Aorta (tissue), 5 donors: ENCODE measurements at places on chromosomes 3 and 15.
A peak's percentile ranks its signal among the peaks of the same experiment; 100 is the strongest.

DNA sequence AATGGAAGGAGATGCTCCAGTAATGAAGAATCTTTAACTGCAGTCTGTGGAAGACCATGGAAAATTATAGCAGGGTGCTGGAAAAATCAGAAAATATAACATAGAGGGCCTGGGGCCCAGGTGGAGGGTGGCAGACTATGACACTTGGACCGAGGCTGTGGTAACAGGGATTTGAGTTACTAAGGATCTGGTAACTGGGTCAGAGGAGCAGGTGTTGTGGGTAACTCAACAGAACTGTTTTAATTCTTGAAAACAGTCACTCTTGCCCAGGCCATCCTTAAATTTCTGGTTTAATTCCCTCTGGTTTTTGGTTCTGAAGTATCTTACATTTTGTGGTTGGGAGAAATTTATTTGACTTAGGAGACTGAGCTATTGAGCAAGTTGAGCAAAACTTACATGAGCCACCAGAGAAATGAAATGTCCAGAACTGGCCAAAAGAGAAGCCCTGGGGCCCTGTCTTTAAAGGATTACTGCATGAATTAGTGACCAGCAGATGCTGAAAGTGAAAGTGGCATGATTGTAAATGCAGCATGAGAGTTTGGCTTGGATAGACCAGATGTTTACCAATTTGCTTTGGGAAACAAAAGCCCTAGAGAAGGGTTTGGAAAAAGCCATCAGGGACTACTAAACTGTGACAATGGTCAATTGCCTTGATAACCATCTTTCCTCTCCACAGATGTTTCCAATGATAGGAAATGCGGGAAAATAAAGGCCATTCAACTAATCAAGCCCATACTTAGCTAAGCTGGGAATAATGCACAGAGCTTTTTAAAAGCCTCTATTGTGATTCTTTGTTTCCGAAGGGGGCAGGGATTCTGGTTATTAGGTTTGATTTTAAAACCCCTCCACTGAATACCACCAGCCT is 374.9 kb upstream of the TGFBR2 start:
- no peaks in the 10 kb centered on the region for H3K27me3 ChIP-seq
- H3K4me3 ChIP-seq, result no peak overlapping the region
- H3K4me1 ChIP-seq, result peaks cover 5% of the 10 kb centered on the region
- H3K36me3 ChIP-seq, result no peaks in the 10 kb centered on the region
- no peak for DNase-seq

- H3K36me3 ChIP-seq, result no peaks in the 10 kb centered on the region
- H3K4me1 ChIP-seq, result no peaks in the 10 kb centered on the region
- DNase-seq, result no peak
Observed at GRCh38 chr3:111134302-111134701, 62.7 kb downstream of the NECTIN3 start.

- DNase-seq, result peak; percentile 73
- H3K4me1 ChIP-seq, result peaks cover 3% of the 10 kb centered on the region
- H3K4me3 ChIP-seq, result peak overlapping the region; percentile 99
Observed at GRCh38 chr3:73622091-73622805, 2.5 kb downstream of the PDZRN3 start.

- no peak overlapping the region for H3K4me3 ChIP-seq
- H3K27me3 ChIP-seq, result no peaks in the 10 kb centered on the region
- DNase-seq, result no peak
- no peaks in the 10 kb centered on the region for H3K36me3 ChIP-seq
- H3K27ac ChIP-seq, result no peak overlapping the region
Observed at GRCh38 chr15:91413142-91413541, 313.1 kb downstream of the SV2B start.

- no peak overlapping the region for H3K4me3 ChIP-seq
- no peak overlapping the region for H3K27ac ChIP-seq
- no peaks in the 10 kb centered on the region for H3K27me3 ChIP-seq
- no peak for DNase-seq
- H3K4me1 ChIP-seq, result no peaks in the 10 kb centered on the region
Observed at GRCh38 chr3:85939074-85939482, 980.3 kb downstream of the CADM2 start.

DNA sequence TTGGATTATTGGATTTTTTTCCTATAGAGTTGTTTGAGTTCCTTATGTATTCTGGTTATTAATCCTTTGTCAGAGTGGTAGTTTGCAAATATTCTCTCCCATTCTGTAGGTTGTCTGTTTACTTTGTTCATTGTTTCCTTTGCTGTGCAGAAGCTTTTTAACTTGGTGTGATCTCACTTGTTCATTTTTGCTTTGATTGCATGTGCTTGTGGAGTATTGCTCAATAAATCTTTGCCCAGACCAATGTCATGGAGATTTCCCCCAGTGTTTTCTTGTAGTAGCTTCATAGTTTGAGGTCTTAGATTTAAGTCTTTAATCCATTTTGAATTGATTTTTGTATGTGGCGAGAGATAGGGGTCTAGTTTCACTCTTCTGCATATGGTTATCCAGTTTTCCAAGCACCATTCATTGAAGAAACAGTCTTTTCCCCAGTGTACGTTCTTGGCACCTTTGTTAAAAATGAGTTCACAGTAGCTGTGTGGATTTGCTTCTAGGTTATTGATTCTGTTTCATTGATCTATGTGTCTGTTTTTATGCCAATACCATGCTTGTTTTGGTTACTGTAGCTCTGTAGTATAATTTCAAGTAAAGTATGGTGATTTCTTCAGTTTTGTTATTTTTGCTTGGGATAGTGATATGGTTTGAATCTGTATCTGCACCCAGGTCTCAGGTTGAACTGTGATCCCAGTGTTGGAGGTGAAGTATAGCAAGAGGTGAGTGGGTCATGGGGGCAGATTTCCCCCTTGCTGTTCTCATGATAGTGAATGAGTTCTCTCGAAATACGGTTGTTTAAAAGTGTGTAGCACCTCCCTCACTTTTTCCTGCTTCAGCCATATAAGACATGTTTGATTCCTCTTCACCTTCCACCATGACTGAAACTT is 46.1 kb upstream of the TNFSF10 start:
- no peaks in the 10 kb centered on the region for H3K4me1 ChIP-seq
- no peak for DNase-seq
- no peak overlapping the region for H3K4me3 ChIP-seq
- H3K27me3 ChIP-seq, result no peaks in the 10 kb centered on the region
- no peak overlapping the region for H3K27ac ChIP-seq

DNA sequence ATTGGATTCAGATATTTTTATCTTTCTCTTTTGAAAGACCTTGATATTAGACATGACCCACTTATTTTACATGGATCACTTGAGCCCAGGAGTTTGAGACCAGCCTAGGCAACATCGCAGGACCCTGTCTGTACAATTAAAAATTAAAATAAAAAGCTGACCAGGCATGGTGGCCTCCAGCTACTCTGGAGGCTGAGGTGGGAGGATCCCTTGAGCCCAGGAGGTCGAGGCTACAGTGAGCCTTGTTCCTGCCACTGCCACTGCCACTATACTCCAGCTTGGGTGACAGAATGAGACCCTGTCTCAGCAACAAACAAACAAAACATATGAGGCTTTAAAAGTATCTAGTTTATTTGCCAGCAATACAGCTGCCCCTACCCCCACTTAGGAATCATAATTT is 1.6 kb downstream of the RNF7 start:
- DNase-seq, result no peak
- H3K4me3 ChIP-seq, result peak overlapping the region; percentile 94
- H3K36me3 ChIP-seq, result no peaks in the 10 kb centered on the region
- no peak overlapping the region for H3K27ac ChIP-seq
- no peaks in the 10 kb centered on the region for H3K27me3 ChIP-seq
- H3K4me1 ChIP-seq, result peaks cover 2% of the 10 kb centered on the region

DNA sequence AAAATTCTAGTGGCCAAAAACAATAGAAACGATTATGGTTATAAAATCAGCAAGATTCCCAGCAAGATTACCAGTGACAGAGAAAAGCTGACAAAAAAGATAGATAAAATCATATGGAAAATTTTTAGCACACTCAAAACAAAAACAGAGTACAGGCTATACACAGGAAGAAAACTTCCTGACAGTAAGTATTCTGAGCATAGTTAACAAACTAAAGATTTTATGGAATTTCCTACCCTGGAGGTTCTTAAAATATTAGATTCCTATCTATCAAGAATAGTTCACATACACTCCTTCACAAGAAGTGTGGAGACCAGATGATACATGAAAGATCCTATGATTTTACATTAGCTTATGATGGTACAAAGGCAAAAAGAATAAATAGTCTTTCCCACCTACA is 50.8 kb downstream of the ZNF148 start:
- peaks cover 3% of the 10 kb centered on the region for H3K4me1 ChIP-seq
- no peak for DNase-seq
- no peak overlapping the region for H3K27ac ChIP-seq
- H3K4me3 ChIP-seq, result no peak overlapping the region
- no peaks in the 10 kb centered on the region for H3K36me3 ChIP-seq
- H3K27me3 ChIP-seq, result no peaks in the 10 kb centered on the region

DNA sequence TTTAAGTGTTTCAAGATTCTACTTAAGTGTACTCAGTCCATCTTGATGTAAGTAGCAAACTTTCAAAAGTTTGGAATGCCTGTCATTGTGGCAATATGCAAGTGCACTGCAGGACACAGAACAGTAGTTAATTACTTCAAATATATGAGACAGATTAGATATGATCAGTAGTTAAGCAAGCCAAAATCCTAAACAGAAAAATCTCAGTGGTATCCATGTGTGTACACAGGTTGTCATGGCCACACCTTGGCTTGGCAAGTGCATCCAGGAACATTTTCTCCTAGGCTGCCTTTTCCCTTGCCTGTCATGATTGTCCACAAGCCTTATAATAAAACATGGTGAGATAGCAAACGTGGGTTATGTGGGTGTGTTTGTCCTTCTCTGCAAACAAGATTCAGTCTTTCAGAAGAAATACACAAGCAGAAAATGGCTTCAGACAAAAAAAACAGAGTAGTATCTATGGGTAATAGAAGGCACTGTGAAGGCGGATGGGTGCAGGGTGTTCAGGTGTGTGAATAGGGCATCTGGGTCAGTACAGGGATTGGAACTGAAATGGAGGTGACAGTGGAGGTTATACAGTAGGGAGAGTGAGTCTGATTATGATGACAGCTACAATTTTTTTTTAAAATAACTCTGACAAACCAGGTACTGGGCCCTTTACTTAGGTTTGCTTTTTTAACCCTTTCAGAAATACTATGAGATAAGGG is 229.0 kb upstream of the LRIG1 start:
- H3K36me3 ChIP-seq, result no peaks in the 10 kb centered on the region
- H3K27ac ChIP-seq, result no peak overlapping the region
- H3K4me1 ChIP-seq, result no peaks in the 10 kb centered on the region

GRCh38 chr3:101779822-101780381 is 891 bp downstream of the NXPE3 start:
- DNase-seq, result no peak
- H3K4me1 ChIP-seq, result no peaks in the 10 kb centered on the region
- no peaks in the 10 kb centered on the region for H3K27me3 ChIP-seq

DNA sequence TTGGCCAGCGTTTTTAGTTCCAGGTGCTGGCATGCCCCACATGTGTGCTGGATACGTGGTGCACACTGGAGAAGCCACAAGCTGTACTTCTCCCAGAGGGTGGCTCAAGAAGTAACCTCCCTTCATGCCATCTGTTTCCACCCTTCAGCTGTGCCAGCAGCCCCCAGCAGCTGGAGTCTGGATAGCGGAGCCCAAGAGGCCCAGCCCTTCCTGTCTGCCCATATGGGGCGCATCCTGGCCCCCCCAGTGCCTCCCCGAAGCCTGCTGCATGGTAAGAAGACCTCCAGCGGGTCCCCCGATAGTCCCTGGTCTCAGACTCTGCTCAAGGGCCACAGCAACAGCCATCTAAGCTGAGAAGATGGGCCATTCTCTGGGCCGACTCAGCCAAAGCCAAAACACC is 5.8 kb upstream of the MANF start:
- DNase-seq, result peak; percentile 24
- no peaks in the 10 kb centered on the region for H3K27me3 ChIP-seq
- H3K4me1 ChIP-seq, result no peaks in the 10 kb centered on the region
- no peak overlapping the region for H3K27ac ChIP-seq
- H3K4me3 ChIP-seq, result no peak overlapping the region

- H3K4me1 ChIP-seq, result peaks cover 1% of the 10 kb centered on the region
Observed at GRCh38 chr3:120145542-120146285, 51.5 kb upstream of the GSK3B start.

- H3K4me1 ChIP-seq, result no peaks in the 10 kb centered on the region
- DNase-seq, result no peak
- H3K36me3 ChIP-seq, result no peaks in the 10 kb centered on the region
- no peak overlapping the region for H3K4me3 ChIP-seq
- H3K27ac ChIP-seq, result no peak overlapping the region
- H3K27me3 ChIP-seq, result no peaks in the 10 kb centered on the region
Observed at GRCh38 chr15:65982627-65983322, 113.5 kb downstream of the RAB11A start.

DNA sequence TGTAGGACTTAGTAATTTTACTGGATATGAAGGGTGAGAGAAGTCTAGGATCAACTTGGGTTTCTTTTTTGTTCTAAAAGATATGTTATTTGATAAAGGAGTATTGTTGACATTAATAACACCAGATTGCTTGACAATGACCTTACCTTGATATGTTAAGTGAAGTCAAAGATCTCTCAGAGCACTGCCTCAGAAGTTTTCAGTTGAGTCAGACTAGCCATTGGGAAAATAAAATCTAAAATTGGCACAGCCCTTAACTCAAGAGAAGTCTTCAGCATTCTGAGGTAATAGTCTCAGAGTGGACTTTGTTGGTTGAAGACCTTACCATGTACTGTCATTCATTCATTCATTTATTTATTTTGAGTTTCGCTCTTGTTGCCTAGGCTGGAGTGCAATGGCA is 22.4 kb upstream of the ZNF609 start:
- DNase-seq, result no peak
- H3K27ac ChIP-seq, result no peak overlapping the region
- no peaks in the 10 kb centered on the region for H3K27me3 ChIP-seq

DNA sequence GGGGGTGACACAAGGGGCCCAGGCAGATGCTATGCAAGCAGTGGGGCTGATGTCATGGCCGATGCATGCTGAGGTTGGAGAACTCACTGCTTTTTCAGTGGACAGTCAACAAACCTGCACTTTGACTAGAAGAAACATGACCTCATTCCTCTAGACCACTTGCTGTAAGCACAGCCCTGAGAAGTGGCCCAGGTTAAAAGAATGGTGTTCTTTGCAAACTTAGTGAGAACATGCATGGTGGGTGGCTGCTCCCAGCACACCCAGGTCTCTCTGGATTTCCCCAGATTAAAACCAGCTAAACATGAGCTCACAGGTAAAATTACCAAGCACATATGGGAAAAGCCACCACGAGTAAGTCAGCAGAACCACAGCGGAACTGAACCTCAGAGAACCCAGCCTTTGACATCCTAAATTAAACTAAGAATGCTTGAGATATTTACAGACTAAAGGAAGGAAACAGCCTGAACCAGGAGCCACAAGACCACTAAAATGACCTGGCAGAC is 15.5 kb downstream of the DLEC1 start:
- no peaks in the 10 kb centered on the region for H3K27me3 ChIP-seq
- H3K4me3 ChIP-seq, result no peak overlapping the region
- no peak overlapping the region for H3K27ac ChIP-seq
- no peak for DNase-seq
